ENCODE measurements at places on chromosomes 1 and 21. TPM values are rescaled to one million over a fixed set of nuclear protein-coding genes. Genes with fewer than 3 reads are reported as not detected.

Gene ANKRD65
- 0.29 TPM for polyA plus RNA-seq

Gene ABCG1
- polyA plus RNA-seq: 20.7 TPM

Gene UHMK1
- 40.6 TPM for polyA plus RNA-seq

- DNase-seq: no peak
Observed at GRCh38 chr1:168617974-168618750, 41.8 kb downstream of the XCL1 start.

Gene SLC9C2
- polyA plus RNA-seq: not detected

GRCh38 chr1:18536915-18537314 is 56.2 kb downstream of the KLHDC7A start:
- DNase-seq: no peak

Gene SPRR2B
- polyA plus RNA-seq: not detected

Gene LCE2C
- polyA plus RNA-seq: not detected

DNA sequence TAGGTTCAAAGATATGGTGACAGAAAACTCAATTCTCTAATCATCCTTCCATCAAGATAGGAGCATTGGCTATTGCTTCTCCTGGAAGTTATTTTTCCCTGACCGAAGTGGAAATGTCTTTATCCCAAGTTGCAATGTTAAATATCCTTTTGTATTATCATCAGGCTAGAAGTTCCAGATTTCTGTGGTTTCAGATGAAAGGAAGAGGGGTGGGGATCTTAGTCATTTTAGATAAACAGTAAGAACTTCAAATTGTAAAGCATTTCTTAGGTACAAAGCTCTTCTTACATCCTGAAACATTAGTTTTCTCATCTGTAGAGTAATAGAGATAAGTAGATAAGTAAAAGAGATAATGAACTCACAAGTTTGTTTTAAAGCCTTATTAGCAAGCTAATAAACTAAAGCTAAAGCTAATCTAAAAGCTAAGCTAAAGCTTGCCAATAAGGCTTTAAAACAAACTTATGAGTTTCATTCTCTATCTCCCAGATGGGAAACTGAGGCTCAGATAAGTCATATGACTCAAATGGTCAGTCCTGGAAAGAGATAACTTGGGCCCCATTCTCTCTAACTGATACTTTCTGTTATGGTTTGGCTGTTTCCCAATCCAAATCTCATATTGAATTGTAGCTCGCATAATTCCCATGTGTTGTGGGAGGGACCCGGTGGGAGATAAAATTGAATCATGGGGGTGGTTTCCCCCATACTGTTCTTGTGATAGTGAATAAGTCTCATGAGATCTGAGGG is 99.2 kb upstream of the KCNK2 start:
- no peak for DNase-seq

GRCh38 chr1:196063294-196063693 is 544.9 kb downstream of the KCNT2 start:
- DNase-seq: no peak

DNA sequence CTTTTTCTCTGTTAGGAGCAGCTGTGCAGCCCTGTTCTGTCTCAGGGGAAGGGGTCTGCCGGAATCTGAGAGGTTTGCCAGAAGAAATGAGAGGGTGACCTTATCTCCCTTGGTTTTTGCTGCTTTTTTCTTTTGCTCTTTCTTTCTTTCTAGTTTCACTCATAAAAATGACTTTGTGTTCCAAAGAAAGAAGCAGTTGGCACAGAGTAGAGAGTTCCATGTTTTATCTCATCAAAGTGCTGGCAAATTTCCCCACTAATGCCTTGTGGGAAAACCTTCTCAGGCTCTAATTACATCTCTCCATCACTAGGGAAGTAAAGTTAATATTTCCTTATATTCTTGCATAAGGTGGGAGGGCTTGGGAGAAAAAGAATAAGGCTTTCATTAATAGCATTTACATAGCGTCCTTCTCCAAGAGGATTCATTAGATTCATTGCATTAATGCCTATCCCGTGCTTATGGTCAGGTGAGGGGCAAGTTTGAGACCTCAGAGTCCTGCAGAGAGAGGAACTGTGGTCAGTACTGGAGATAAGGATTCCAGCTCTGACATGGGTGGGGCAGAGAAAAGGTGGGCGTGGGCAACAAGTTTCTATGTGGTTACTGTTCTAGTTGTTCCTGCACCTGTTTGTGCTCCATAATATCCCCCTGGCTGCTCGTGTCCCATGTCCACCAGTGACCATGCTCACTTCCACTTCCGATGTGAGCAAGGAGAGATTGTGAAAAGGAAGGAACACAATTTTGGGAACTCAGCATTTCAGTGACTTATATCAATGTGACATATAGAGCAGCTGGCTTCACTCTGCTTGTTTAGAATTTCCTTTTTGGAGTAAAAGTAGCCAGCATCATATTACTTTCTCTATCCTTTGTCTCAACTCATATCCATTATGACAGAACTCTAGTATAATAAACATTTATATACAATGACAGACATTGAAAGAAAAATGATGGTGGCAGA is 79.5 kb downstream of the DISC1 start:
- no peak for DNase-seq

- peak; percentile 96 for DNase-seq
Observed at GRCh38 chr1:174999216-174999935, 371 bp upstream of the CACYBP start.

- no peak for DNase-seq
Observed at GRCh38 chr1:119440721-119441307, 25.9 kb downstream of the HSD3B2 start.

Gene CR1L
- not detected for polyA plus RNA-seq

Gene RAB42
- polyA plus RNA-seq: not detected

- DNase-seq: no peak
Observed at GRCh38 chr1:8941906-8942305, 3.8 kb upstream of the CA6 start.

- no peak for DNase-seq
Observed at GRCh38 chr21:42475036-42475435, 21.0 kb downstream of the RSPH1 start.

Gene TEX38
- polyA plus RNA-seq: not detected

Gene PLA2G2F
- not detected for polyA plus RNA-seq

DNA sequence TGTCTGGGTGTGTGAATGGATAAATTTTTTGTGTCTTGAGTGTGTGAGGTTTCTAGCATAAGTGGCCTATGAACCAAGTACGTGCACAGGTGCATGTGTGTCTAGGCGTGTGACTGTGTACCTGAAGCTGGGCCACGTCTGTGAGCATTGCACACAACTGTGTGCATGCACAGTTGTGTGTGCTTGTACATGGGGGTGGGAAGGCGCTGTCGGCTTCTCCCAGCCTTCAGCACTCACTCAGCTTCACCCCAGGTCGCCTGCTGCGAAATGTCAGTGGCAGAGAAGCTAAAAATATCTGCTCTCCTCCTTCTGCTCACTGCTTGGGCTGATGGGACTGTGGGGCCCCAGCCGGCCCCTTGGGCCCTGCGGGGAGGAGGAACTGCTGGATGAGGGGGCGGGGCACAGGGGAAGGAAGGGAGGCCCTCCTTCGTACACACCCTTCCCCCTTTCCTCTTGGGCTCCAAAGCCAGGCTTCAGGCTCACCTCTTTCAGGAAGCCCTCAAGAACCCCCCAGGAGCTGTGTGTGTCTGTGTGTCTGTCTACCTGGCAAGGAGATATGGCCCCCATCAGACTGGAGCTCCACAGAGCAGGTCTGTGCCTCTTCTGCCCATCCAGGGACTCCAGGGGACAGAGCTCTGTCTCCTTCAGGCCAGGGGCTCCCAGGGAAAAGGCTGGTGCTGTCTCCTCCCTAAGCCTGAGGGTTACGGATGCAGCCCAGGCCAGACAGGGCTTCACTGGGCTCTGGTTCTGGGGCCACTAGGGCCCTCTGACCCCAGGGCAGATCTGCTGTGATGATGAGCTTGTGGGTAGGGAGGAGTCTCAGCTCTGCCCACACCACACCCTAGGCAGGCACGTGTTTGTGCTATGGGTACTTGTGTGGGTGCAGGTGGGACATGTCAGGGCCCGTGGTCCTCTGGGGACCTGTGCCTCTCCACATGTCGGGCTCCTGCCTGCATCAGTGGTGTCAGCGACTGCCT is 35.6 kb upstream of the WASF2 start:
- DNase-seq: peak; percentile 67

GRCh38 chr1:202112859-202113689 is 9.6 kb upstream of the GPR37L1 start:
- no peak for DNase-seq

DNA sequence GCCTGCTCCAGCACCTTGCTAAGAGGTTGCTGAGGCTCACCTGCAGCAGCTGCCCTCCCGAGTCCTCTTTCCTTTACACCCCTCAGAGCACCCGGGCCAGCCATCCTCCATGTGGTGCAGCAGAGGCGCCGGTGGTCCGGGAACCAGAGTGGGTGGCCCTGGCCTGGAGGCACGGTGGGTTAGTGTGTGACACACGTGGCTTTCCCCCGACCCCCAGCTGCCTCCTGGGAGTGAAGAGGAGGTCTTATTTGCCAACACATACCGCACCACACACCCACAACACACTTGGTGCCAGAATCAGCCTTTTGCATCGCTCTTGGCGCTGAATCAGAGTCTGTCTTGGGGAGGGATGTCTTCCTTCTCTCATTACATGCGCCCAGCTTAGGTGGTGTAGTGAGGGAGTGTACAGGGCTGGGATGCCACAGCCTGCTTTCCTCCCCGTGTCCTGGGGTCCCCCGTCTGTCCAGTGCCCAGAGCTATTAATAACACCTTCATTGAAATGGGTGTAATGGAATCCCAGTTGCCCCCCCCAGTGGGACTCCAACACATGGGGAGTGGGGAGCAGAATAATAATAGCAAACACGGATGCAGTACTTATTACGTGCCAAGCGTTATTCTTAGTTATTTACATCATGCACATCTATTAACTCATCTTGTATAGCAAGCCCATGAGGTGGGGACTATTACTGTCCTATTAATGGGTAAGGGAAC is 38.2 kb downstream of the MAPKAPK2 start:
- DNase-seq: no peak

- DNase-seq: peak; percentile 53
Observed at GRCh38 chr21:39016740-39017315, 166.4 kb downstream of the PSMG1 start.

- DNase-seq: no peak
Observed at GRCh38 chr1:61426254-61426653, 298.7 kb downstream of the TM2D1 start.

DNA sequence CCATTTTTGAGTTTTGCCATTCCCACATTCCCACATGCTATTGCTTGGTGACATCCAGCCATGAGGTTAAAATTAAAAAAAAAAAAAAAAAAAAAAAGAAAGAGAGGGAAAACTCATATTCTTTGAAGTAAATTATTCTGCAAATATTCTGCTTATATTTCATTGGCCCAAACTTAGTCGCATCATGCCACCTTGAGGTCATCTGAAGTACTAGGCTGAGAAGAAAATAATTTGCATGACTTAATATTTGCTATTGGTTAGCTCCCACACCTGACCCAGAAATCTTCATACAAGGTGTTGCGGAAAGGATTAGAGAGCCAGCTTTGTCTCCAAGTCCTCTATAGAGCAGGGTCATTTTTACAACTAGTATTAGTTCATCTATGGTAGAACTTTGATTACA is 2206.0 kb downstream of the MRPL39 start:
- DNase-seq: no peak

- DNase-seq: no peak
Observed at GRCh38 chr1:25814549-25815087, 5.1 kb upstream of the MTFR1L start.

DNA sequence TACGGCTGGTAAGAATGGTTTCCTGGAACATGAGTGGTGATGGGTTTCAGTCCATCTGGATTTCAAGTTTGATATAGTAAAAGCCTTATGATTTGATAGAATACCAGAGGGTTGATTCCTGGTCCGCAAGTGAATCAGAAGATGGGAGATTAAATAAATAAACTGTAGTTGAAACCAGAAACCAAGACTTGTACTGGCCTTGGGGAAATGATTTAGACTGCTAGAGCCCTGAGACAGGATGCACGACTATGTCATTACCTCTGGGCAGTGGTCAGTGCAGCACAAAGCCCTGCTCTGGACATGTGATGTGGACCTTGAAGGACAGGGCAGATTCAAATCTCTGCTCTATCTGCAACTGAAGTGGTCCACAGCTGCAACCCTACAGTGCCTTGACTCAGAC is 15.6 kb upstream of the FMOD start:
- DNase-seq: no peak

Gene ITLN2
- polyA plus RNA-seq: not detected

- DNase-seq: peak; percentile 73
Observed at GRCh38 chr1:113903501-113904292, 902 bp downstream of the AP4B1 start.

- no peak for DNase-seq
Observed at GRCh38 chr1:150650193-150650592, 20.8 kb upstream of the ENSA start.

Data from naive B cell (primary cell).